ENCODE measurements at places on chromosomes 2 and 18.

- no peak for DNase-seq
Observed at GRCh38 chr2:197211881-197212342, 98.7 kb downstream of the ANKRD44 start.

GRCh38 chr2:33278245-33278943 lies 198.1 kb upstream of the RASGRP3 start:
- DNase-seq = no peak

GRCh38 chr2:8547284-8548064 lies 134.4 kb upstream of the ID2 start:
- DNase-seq = no peak

DNA sequence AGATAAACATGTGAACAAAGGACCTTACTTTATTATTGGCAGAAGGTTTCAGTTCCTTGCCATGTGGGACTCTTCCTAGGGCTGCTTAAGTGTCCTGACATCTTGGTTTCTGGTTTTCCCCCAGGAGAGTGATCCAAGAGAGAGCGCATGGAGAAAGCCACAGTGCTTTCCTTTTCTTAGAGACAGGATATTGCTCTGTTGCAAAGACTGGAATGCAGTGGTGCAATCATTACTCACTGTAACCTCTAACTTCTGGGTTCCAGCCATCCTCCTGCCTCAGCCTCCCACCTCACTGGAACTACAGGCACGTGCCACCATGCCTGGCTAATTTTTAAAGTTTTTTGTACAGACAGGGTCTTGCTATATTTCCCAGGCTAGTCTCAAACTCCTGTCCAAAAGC lies 38.1 kb upstream of the TCF7L1 start:
- no peak for DNase-seq

GRCh38 chr2:203750346-203751068 lies 44.1 kb downstream of the CD28 start:
- no peak for DNase-seq

GRCh38 chr2:29053223-29053622 lies 21.1 kb downstream of the PCARE start:
- no peak for DNase-seq

- no peak for DNase-seq
Observed at GRCh38 chr2:84388133-84388532, 70.9 kb downstream of the SUCLG1 start.

All from GM19239 (cell line).